Lung (tissue), 17 donors: ENCODE measurements at places on chromosomes 7 and 10. TPM values are rescaled to one million over a fixed set of nuclear protein-coding genes. Genes with fewer than 3 reads are reported as not detected.

DNA sequence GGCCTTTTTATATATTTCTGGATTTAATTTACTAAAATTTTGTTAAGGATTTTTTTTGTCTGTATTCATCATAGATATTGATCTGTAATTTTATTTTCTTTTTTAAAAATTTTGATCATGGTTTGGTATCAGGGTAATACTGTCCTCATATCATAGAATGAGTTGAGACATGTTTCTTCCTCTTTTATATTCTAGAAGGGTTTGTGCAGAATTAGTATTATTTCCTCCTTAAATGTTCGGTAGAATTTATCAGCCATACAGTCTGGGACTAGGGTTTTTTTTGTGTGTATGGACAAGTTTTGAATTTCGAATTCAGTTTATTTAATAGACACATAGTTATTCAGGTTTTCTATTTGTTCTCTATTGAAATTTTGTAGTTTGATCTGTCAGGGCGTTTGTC is 54.0 kb downstream of the SHOC2 start:
- no peak for DNase-seq
- no peak overlapping the region for H3K27ac ChIP-seq
- H3K27me3 ChIP-seq, result no peaks in the 10 kb centered on the region
- H3K4me1 ChIP-seq, result no peaks in the 10 kb centered on the region
- H3K36me3 ChIP-seq, result no peaks in the 10 kb centered on the region
- H3K4me3 ChIP-seq, result no peak overlapping the region

The ERVW-1 gene
- 0.04 TPM for polyA plus RNA-seq

GRCh38 chr10:53209944-53210611 is 437.5 kb upstream of the MBL2 start:
- no peak overlapping the region for H3K27ac ChIP-seq
- no peak overlapping the region for H3K4me3 ChIP-seq
- H3K4me1 ChIP-seq, result no peaks in the 10 kb centered on the region
- H3K27me3 ChIP-seq, result no peaks in the 10 kb centered on the region

The TUBB8 gene
- not detected for polyA plus RNA-seq

- H3K4me3 ChIP-seq, result no peak overlapping the region
- H3K27ac ChIP-seq, result no peak overlapping the region
- H3K4me1 ChIP-seq, result no peaks in the 10 kb centered on the region
- no peak for DNase-seq
Measured at GRCh38 chr7:155602156-155602555, 42.3 kb upstream of the RBM33 start.

DNA sequence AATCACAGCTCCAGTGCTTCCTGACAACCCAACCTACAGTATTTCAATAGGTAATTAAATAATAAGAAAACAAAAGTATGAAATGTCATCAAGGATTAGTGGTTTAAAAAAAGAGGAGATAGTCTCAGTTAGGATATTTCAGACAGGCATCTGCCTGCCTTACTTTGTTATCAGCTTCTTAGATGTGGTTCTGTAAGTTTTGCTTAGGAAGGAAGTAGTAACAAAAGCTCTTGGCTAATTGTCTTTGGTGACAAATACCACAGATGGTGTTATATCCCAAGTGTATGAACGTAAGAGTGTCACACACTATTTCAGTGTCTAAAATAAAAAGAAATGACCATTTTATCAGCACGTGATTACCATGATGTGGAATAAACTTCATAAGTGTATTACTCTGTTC is 9.8 kb upstream of the ACTA2 start:
- H3K4me1 ChIP-seq, result peaks cover 22% of the 10 kb centered on the region
- no peaks in the 10 kb centered on the region for H3K36me3 ChIP-seq
- DNase-seq, result no peak
- no peak overlapping the region for H3K27ac ChIP-seq
- no peaks in the 10 kb centered on the region for H3K27me3 ChIP-seq

- H3K27ac ChIP-seq, result no peak overlapping the region
- no peaks in the 10 kb centered on the region for H3K27me3 ChIP-seq
- DNase-seq, result no peak
- no peak overlapping the region for H3K4me3 ChIP-seq
Measured at GRCh38 chr7:127730658-127731276, 78.8 kb downstream of the SND1 start.

The AKR1C1 gene
- 36.9 TPM for polyA plus RNA-seq

- no peaks in the 10 kb centered on the region for H3K4me1 ChIP-seq
- H3K27ac ChIP-seq, result no peak overlapping the region
- peak overlapping the region; percentile 79 for H3K4me3 ChIP-seq
- H3K27me3 ChIP-seq, result no peaks in the 10 kb centered on the region
Measured at GRCh38 chr10:22712956-22713852, 1.2 kb downstream of the PIP4K2A start.

GRCh38 chr7:75992083-75992755 is 2.2 kb downstream of the TMEM120A start:
- no peaks in the 10 kb centered on the region for H3K27me3 ChIP-seq
- no peaks in the 10 kb centered on the region for H3K4me1 ChIP-seq
- DNase-seq, result no peak
- H3K27ac ChIP-seq, result peak overlapping the region; percentile 15
- H3K4me3 ChIP-seq, result no peak overlapping the region

DNA sequence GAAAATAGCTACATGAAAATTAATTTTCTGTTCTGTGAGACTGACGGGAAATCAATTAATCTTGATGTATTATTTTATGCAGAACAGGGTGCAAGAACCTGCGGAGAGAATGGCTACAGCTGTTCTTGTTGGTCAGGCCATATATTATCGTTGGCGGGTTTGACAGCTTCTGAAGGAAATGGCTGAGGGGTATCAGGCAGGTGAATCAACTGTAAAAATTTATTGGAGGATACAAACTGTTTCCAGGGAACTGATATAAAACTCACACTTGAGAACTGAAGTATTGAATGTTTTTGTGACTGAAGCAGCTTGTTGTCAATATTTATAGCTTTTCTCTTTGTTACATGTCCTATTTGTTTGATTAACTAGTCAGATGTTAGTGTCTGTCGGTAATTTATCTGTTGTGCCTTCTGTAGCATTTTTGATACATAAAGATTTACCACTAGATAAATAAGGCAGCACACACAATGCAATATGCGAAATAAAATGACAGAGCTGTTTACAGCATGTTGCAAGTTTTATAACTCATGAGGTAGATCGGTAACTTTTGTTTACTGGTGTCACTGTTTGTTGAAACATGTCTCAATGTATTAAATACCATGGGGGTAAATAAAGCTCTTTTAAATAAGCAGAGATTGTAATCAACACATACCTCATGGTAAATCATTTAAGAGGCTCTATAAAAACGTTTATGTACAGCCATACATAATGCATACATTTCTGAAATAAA is 308.2 kb downstream of the LRMDA start:
- no peak overlapping the region for H3K4me3 ChIP-seq
- peaks cover 18% of the 10 kb centered on the region for H3K4me1 ChIP-seq
- H3K27me3 ChIP-seq, result no peaks in the 10 kb centered on the region
- H3K36me3 ChIP-seq, result no peaks in the 10 kb centered on the region
- no peak for DNase-seq
- no peak overlapping the region for H3K27ac ChIP-seq

- H3K27me3 ChIP-seq, result peaks cover 30% of the 10 kb centered on the region
- H3K4me3 ChIP-seq, result no peak overlapping the region
- no peak for DNase-seq
- H3K36me3 ChIP-seq, result no peaks in the 10 kb centered on the region
- peaks cover 13% of the 10 kb centered on the region for H3K4me1 ChIP-seq
Measured at GRCh38 chr7:155483245-155483644, 25.3 kb downstream of the EN2 start.

DNA sequence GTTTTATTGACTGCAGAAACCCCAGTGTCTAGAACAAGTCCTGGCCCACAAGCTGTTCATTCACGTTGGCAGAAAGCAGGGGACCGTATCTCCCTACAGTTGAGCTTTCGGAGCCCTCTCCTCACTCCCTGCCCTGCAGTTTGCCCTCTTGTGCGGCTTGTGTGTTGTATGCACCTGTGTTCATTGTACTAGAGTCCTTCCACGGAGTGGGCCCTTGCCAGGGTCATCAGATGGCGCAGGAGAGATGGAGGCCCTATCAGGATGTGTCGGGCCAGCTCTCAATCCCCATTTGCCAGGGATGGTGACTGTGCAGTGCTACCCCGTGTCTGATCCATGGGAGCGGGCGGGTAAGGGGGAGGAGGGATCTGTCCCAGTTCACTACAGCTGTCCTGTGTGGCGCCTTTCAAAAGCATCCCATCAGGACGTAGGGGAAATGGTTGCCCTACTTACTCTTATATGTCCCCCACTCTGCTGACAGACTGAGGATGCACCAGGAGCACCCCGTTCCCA is 77.4 kb upstream of the PRR15 start:
- H3K27me3 ChIP-seq, result peaks cover 6% of the 10 kb centered on the region
- H3K4me1 ChIP-seq, result peaks cover 3% of the 10 kb centered on the region
- no peak for DNase-seq
- H3K27ac ChIP-seq, result no peak overlapping the region
- no peak overlapping the region for H3K4me3 ChIP-seq
- no peaks in the 10 kb centered on the region for H3K36me3 ChIP-seq

- peak overlapping the region; percentile 71 for H3K27ac ChIP-seq
- H3K4me3 ChIP-seq, result no peak overlapping the region
- DNase-seq, result peak; percentile 34
- no peaks in the 10 kb centered on the region for H3K27me3 ChIP-seq
Measured at GRCh38 chr7:92645114-92646061, 55.2 kb upstream of the FAM133B start.

DNA sequence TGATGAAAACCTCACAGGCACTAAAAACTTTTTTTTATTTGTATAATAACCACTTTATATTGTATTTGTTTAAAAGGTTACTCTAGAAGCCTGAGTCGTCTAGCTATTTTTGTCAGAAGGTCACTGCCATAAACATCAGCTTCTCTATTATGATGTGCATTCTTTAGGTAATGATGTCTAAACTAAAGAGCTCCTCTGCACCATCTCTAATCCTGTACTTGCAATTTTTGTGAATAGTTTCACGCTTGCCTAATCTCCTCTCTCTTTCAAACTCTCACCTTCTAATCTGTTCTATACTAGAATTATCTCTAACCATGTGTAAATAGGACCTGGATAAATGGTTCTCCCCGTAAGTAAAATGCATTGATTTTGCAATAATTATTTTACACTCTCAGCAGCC is 10.5 kb upstream of the CHUK start:
- H3K4me3 ChIP-seq, result no peak overlapping the region
- H3K27ac ChIP-seq, result no peak overlapping the region
- no peaks in the 10 kb centered on the region for H3K4me1 ChIP-seq
- H3K36me3 ChIP-seq, result peaks cover 27% of the 10 kb centered on the region

The THSD7A gene
- 0.53 TPM for polyA plus RNA-seq

DNA sequence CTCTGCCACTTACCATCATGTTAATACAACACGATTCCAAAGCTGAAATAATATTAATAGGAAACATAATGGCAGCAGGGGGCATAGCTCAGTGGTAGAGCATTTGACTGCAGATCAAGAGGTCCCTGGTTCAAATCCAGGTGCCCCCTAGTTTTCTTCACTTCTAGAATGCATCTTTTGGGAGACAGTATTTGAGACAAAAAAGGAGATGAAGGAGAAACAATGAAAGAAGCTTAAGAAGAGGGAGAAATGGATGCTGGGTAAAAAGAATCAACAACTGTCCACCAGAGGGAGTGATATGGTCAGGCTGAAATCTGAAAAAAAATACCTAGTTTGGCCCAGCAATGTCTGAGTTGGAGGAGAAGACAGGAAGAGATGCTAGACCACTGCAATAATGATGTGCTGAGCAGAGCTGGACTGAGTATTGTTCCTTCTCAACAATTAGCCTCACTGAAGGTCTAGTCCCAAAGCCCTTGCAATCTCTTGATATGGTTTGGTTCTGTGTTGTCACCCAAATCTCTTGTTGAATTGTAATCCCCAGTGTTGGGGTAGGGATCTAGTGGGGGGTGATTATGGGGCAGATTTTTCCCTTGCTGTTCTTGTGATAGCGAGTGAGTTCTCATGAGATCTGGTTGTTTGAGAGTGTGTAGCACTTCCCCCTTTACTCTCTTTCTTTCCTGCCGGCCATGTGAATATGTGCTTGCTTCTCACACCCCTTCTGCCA is 48.3 kb downstream of the ZNF783 start:
- no peak overlapping the region for H3K27ac ChIP-seq
- H3K27me3 ChIP-seq, result no peaks in the 10 kb centered on the region
- no peaks in the 10 kb centered on the region for H3K36me3 ChIP-seq
- no peak overlapping the region for H3K4me3 ChIP-seq

The EBF3 gene
- polyA plus RNA-seq, result 0.08 TPM

The CDNF gene
- 0.60 TPM for polyA plus RNA-seq

DNA sequence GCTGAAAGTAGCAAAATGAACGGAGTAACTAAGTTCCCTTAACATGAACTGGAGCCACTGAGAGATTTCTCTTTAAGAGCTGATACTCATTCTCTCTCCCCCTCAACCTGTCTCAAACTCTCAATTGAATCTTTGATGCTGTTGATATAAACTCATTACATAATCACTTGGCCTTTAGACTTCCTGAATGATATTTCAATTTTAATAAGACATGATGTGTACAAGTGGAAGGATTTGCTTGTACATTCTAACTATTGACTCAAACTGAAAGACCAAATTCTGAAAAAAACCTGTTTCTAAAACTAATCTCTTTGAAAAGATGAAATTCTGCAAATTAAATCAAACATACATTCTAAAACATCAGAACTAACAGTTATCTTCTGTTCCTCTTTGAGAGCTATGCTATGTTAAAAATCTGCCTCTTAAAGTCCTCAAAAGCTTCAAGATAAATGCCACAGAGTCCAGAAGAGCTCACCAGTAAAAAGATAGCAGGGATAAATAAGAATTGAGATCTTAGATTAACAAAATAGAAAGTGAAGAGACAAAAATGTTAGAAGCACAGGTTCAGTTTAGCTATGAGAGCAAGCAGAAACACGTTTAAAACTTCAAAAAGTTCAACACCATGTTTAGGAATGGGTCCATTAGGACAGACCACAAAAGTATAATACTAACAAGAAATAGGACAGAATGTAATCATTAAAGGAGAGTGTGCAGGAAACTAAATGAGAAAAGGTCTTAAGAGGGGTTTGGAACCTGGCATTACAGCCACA is 46.1 kb downstream of the TNPO3 start:
- H3K4me3 ChIP-seq, result no peak overlapping the region
- no peaks in the 10 kb centered on the region for H3K27me3 ChIP-seq
- H3K27ac ChIP-seq, result no peak overlapping the region
- H3K4me1 ChIP-seq, result no peaks in the 10 kb centered on the region
- peaks cover 5% of the 10 kb centered on the region for H3K36me3 ChIP-seq

GRCh38 chr7:47093320-47094234 is 488.3 kb downstream of the TNS3 start:
- H3K4me3 ChIP-seq, result no peak overlapping the region
- no peaks in the 10 kb centered on the region for H3K36me3 ChIP-seq
- no peaks in the 10 kb centered on the region for H3K27me3 ChIP-seq
- no peak for DNase-seq
- H3K27ac ChIP-seq, result no peak overlapping the region

- peaks cover 2% of the 10 kb centered on the region for H3K36me3 ChIP-seq
- no peaks in the 10 kb centered on the region for H3K27me3 ChIP-seq
- H3K27ac ChIP-seq, result peak within 1 kb of the TSS; percentile 98
- H3K4me3 ChIP-seq, result peak within 1 kb of the TSS; percentile 63
- H3K4me1 ChIP-seq, result no peaks in the 10 kb centered on the region
- peak; percentile 82 for DNase-seq
Measured at GRCh38 chr10:24723788-24724380, at the start of gene ARHGAP21. Gene ARHGAP21, minus strand, starts transcription at chr10:24723887. Its CDS starts 1,988 bp downstream, at chr10:24721899.

GRCh38 chr10:91976317-91977051 is 52.9 kb downstream of the BTAF1 start:
- H3K36me3 ChIP-seq, result peaks cover 11% of the 10 kb centered on the region
- no peak overlapping the region for H3K4me3 ChIP-seq
- H3K27me3 ChIP-seq, result no peaks in the 10 kb centered on the region

The MINDY4 gene
- polyA plus RNA-seq, result 5.0 TPM
